ELR (cell line): ENCODE measurements at places on chromosomes 5 and 9.

DNA sequence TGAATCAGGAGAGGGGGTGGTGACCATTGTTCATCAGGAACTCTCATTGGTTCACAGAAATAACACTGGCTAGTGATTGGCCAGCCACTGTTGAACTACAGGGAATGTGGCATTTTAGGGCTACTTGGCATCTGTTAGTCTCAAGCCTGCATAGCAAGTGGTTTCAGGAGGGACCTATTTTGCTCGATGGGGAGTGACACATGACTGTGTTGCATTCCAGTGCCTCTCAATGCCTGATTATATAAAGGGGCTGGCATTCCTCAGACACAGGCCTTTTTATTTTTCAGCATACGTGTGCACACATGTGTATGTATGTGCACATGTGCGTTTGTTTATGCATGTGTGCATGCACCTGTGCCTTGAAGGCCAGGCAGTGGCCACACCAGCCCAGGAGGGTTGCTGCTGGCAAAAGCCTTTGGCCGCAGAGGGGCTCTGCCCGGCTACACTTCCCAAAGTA lies 23.2 kb downstream of the FGD3 start:
- DNase-seq = peak; percentile 28

DNA sequence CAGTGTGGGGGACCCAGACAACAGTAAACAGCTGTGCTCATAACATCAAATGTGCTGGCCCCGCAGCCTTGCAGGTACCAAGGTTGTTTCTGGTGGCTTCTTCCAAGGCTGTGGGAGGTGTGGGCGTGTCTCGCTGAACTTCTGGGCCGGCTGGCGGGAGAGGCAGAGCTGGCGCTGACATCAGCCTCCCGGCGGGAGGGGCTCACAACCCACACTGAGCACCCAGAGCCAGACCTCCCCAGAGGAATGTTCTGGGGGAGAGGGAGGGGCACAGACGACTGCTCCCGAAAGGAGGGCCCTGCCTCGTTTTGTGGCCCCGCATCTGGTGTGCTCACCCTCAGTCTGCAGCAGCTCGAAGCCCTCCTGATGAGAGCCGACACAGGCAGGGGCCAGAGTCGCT lies 6.9 kb upstream of the SLC12A7 start:
- no peak for DNase-seq

GRCh38 chr9:1938675-1939170 lies 76.4 kb upstream of the SMARCA2 start:
- no peak for DNase-seq

DNA sequence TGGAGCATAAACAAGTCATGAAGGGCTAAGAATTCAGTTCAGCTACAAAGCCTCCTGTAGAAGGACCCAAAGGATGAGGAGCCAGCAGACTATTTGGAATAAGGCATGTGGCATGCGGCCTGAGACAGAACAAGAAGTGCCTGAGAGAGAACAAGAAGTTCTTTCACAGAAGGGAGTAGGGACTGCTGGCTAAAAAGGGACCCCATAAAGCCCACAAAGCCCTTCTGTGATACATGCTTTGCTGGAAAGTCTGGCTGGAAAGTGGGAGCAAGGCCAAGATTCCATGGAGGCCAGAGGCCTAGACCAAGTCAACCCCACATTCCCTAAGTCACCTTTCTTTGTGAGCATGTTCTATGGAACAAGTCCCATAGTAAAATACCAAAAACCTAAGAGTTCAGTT lies 35.9 kb upstream of the UBAP2 start:
- DNase-seq = no peak

- DNase-seq = no peak
Observed at GRCh38 chr5:127313379-127313778, 22.8 kb downstream of the MEGF10 start.

- DNase-seq = no peak
Observed at GRCh38 chr5:93123127-93123526, 457.9 kb downstream of the NR2F1-AS1 start.

DNA sequence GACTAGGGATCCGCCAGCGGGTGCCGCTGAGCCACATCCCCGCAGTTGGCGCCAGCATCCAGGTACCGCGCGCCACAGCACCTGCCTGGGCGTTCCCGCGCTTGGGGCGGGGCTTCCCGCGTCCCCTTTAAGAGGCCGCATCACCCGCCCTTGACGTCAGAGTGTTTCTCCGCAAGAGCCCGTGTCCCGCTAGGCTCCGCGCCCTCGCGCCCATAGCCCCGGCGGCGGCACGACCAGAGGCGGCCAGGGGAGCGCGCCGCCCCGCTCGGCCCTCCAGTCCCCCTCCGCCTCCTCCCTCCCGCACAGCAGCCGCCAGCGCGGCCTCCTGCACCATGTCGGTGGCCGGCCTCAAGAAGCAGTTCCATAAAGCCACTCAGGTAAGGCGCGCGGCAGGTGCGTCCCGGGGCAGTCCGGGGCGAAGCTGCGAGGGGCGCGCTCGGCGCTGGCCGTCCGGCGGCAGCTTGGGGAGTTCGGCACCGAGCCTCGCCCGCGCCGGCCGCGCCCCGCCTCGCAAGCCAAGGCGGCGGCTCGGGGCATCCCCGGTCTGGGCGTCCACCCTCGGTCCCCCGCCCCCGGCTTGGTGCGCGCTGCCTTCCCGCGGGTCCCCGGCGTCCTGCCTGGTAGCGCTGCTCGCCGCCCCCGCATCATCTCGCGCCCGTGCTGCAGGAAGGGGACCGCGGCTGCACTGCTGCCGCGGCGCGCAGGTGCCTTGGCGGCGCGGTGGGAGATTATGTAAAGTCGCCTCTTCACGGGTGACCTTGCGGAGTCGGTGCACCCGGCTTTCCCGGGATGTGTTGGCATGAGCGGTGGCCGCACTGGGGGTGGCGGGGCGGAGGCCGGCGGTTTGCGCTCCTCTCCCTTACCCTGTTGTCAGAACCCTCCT lies at the start of gene SH3GL2:
SH3GL2 (plus strand) TSS at position 156 of the 883 bp plus-strand sequence.
- DNase-seq = peak; percentile 37

DNA sequence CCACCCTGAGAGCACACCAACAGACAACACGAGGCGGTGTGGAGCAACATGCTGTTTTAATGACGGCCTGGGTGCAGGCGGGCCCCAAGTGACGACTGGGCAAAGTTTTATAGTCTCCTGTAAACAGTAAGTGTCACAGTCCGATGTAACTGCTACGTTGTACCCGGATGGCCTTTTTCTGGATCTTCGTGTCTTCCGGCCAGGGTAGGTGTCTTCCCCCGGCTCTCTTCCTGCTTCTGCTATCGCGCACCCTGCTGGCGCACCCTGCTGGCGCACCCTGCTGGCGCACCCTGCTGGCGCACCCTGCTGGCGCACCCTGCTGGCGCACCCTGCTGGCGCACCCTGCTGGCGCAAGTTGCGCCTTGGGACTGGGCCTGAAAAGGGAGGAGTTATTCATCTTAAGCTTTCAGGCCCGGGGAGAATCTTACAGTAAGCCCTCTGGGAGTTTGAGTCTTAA lies 143.0 kb upstream of the TARS1 start:
- DNase-seq = no peak

- DNase-seq = peak; percentile 24
Observed at GRCh38 chr9:95910023-95910707, 34.7 kb downstream of the ERCC6L2 start.

- no peak for DNase-seq
Observed at GRCh38 chr9:6616951-6617602, 28.5 kb downstream of the GLDC start.

DNA sequence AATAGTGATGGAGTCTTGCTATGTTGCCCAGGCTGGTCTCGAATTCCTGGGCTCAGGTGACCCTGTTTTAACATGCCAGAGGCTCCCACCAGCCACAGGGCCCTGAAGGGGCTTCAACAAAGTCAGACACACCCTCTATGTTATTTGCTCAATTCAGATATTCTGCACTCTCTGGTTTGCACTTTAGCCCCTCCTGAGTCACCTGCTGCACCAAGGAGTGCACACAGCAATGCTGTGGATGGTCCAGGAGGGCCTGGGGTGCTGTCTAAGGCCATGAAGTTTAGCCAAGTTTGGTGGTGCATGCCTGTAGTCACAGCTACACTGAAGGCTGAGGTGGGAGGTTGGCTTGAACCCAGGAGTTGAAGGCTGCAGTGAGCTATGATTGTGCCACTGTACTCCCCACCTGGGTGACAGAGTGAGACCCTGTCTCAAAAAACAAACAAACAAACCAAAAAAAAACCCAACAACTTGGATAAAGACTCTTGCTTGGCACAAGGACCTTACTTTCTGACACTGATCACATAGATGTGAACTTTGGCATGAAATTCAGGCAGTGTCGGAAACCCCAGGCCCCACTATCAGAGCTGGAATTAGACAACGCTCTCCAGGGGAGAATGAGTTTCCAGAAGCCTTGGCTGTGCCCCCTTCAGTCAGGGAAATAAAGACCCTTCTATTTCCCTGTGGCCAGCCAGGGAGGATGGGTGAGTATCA lies 39.7 kb upstream of the CDKN2AIPNL start:
- no peak for DNase-seq

DNA sequence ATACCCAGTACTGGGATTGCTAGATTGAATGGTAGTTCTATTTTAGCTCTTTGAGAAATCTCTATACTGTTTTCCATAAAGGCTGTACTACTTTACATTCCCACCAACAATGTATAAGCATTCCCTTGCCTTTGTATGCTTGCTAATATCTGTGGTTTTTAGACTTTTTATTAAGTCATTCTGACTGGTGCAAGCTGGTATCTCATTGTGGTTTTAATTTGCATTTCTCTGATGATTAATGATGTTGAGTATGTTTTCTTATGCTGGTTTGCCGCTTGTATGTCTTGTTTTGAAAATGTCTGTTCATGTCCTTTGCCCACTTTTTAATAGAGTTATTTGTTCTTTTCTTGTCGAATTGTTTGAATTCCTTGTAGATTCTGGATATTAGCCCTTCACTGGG lies 512.7 kb upstream of the PAPPA start:
- peak; percentile 94 for DNase-seq

DNA sequence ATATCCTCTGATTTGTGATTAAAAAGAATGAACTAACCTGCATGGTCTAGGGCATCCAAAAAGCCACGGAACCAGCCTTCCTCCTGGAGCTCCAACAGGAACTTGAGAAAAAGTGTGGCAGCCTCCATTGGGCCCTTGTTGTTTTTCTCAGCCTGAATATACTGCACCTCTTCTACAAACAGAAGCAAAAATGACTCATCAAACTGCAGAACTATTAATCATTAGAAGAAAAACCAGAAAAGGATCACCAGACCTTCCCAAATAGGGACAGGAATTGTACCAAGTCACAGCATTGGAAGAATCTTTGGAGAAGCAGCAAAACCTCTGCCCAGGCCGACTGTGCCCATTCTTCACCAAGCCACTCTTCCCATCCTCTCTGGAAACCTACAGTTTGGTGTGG lies 25.2 kb downstream of the RIGI start:
- peak; percentile 82 for DNase-seq

DNA sequence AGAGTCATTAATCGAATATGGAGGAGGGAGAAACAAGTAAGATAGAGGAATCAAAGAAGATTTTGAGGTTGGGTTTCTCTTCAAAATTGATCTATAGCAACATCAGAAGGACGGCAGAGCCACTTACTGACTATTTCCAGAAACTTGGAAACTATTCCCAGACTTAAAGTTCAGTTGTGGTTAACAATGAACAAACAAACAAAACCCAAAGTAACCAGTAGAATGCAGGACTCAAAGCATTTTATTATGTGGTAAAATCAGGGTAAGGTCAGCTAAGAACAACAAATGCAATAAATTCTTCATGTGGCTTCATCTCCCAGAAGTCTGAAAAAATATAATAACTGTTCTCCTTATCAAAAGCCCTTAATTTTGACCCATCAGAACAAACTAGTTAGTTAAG lies 54.9 kb upstream of the OSMR start:
- no peak for DNase-seq

- peak; percentile 85 for DNase-seq
Observed at GRCh38 chr5:149367249-149367971, 9.6 kb downstream of the PCYOX1L start.

GRCh38 chr9:114303977-114304376 lies 18.9 kb upstream of the ORM1 start:
- no peak for DNase-seq

DNA sequence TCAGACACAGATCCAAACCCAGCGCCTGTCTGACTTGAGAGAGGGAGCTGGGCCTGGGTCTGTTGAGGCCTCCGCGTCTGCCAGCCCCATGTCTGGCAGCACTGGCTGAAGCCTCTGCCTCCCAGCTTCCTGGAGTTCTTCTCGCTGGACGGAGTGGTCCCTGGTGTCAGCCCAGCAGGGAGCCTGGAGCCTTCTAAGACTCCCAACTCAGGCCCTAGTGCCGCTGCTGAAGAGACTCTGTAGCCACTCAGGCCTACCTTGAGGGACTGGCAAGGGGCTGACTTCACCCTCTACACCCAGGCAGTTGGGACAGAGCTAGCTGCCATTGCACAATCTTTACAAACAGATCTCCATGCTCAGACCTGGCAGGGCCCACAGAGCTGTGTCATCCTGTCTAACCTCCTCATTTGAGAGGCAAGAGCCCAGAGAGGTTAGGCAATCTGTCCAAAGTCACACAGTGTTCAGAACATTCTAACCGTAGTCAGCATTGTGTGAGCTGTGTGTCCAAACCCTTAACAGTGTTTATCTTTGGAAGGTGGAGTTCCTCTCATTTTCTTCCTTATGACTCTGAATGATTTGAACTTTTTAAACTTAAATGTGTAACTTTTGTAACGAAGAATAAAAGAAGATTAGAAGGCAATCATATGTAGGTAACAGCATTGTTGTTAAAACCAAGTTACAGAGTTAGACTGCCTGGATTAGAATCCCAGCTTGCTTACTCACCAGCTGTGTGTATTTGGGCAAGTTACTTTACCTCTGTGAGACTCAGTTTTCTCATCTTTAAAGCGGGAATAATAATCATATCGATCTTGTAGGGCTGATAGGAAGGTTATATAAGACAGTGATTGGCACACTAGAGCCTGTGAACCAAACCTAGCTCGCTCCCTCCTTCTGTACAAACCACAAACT lies 4.6 kb upstream of the DUSP1 start:
- DNase-seq = peak; percentile 72

DNA sequence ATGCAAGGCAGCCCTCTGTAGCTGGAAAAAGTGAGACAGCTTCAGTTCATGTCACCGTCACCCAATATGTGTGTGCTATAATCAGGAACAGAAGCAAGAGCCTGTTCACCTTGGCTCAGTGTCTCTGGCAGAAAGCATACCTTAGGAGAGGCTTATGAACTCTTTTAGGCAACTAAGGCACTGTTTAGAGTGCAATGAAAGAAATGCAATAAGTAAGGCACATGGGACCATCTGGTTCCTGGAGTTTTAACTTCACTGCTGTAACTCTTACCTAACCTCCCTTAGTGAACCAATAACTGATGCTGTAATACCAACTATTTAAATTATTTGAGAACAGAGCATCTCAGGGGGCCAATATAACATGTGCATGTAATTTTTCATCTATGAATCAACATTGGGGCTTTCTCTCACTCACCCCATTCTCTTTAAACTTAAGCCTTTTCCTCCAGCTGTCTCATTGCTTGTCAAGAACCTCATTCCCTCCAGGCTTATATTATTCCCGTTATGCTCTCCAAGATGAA lies 32.4 kb downstream of the C9 start:
- no peak for DNase-seq

- DNase-seq = no peak
Observed at GRCh38 chr5:6905883-6906282, 192.7 kb downstream of the TENT4A start.

GRCh38 chr5:123265551-123265950 lies 157.7 kb downstream of the CEP120 start:
- no peak for DNase-seq

- DNase-seq = peak; percentile 17
Observed at GRCh38 chr5:142952229-142952628, 182.1 kb downstream of the ARHGAP26 start.
